ENCODE measurements at places on chromosomes 3 and 15.

GRCh38 chr3:146036281-146036680 lies 124.7 kb downstream of the PLOD2 start:
- DNase-seq = no peak

DNA sequence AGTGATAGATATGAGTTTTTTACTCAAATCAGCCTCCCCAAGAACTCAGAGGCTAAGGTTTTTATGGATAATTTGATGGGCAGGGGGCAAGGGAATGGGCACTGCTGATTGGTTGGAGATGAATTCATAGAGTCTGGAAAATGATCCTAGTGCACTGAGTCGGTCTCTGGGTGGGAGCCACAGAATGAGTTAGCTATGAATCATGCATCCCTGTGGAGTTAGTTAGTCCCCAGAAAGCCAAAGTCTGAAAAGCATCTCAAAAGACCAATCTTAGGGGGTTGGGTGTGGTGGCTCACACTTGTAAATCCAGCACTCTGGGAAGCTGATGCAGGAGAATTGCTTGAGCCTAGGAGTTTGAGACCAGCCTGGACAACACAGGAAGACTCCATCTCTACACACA lies 516.1 kb downstream of the AGBL1 start:
- no peak for DNase-seq

DNA sequence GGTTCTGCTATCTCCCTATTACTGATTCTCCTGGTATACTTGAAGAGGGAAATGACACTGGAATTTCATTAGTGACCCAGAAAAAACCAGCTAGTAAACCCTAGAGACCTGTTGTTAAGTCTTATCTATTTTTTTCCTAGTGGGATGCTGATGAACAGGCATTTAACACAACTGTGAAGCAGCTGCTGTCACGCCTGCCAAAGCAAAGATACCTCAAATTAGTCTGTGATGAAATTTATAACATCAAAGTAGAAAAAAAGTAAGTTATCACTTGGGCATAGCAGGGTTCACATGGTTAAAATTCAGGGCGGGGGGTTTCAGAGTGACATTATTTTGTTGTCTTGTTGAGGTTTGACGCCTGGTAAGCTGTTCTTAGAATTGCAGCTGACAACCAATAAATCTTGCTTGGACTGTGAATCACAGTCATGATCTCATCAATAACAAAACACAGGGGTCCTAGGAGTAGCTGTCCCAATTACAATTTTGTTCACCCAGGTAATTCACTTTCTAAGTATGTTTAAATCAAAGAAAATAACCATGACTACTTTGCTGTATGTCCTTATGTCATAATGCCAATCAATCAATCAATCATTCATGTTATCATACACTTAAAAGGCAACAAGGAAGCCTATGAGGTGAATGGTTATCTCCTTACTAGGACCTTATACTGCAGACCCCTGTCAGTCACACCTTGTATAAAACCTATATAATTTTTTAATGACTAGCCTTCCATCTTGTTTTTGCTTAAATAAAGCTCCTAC lies 4.6 kb downstream of the SRP14 start:
- no peak for DNase-seq

- no peak for DNase-seq
These were observed 302.9 kb upstream of the TRIM42 start for GRCh38 chr3:140375002-140375401.

DNA sequence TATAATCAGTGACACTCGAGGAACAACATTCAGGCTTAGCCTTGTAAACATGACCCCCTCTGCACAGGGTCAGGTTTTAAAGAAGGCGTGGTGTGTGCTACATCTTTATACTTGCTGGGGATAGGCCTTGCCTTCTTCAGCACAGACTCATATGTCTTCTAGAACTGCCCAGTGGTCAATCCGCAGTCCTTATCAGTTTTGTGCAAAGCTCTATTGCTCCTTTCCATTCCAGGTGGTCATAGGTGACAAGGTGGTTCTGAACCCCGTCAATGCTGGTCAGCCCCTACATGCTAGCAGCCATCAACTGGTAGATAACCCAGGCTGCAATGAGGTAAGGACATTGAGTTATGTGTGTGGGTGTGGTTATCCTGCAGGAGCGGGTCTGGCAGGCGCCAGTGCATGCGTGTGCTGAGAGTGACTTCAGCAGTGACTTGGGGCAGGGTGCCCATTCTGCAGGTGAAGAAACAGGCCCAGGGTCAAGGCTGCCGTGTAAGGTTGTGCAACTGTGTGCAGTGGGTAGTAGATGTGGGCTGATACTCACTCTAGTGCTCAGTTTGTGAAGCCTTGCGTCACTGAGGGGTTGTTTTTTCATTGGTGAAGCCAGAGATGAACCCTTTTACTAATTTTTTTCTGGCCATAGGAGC lies 150.9 kb downstream of the ITPR1 start:
- DNase-seq = no peak

- DNase-seq = peak; percentile 57
These were observed 40.8 kb downstream of the PPM1L start for GRCh38 chr3:160796813-160797164.

DNA sequence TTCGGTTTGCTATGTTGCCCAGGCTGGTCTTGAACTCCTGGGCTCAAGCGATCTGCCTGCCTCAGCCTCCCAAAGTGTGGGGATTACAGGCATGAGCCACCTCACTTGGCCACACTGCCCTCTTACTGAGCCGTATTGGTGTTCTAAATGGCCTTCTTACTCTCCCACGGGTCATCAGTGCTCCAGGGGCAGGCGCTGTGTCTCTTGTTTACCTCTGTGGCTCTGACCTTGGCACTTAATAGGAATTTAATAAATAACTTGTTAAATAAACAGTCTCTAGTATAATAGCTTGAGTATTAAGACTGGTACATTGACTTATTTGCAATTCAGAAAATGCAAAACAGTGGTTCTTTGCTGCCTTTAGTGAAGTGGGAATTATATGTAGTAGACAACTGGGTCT lies 13.7 kb downstream of the FLNB start:
- no peak for DNase-seq

GRCh38 chr3:184562878-184563560 lies 1.4 kb downstream of the EPHB3 start:
- peak; percentile 16 for DNase-seq
